GM04504 (cell line): ENCODE measurements at places on chromosomes 11 and 22.

- peak; percentile 58 for DNase-seq
These were observed 63.9 kb downstream of the TP53I11 start for GRCh38 chr11:44886790-44887140.

DNA sequence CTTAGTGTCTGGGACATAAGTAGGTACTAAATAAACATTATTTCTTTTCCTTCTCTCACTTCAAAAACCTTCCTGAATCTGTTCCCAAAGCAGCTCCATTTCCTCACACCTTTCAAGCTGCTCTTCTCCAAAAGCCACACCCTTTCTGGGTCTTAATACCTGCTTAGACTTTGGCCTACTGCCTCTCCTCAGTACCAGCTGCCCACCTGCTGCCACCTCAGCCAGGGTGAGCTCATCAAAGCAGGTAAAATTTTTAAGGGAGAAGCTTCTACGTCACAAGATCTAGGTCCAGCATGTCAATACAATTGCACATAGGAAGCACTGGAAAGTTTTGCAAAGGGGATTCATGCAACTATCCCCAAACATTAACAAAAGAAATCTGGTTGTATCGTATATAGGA is 108.4 kb downstream of the RPL27A start:
- DNase-seq = no peak

DNA sequence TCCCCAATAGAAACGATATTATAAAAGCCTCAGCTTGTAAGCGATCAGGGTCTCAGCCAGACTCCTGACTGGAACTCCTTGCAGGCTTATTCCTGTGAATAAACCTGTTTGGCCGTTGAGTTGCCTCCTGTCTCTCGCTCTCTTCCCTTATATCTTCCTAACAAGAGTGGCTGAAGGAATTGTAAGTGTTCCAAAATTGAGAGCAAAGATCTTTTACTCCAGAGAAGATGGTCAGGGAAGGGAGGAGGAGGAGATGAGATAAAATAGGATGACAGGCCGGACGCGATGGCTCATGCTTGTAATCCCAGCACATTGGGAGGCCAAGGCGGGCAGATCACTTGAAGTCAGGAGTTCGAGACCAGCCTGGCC is 1.2 kb upstream of the SLC37A4 start:
- no peak for DNase-seq

GRCh38 chr11:102729849-102730815 is 5.4 kb upstream of the MMP8 start:
- DNase-seq = no peak

- DNase-seq = no peak
These were observed 54.1 kb downstream of the CELSR1 start for GRCh38 chr22:46483353-46483752.

DNA sequence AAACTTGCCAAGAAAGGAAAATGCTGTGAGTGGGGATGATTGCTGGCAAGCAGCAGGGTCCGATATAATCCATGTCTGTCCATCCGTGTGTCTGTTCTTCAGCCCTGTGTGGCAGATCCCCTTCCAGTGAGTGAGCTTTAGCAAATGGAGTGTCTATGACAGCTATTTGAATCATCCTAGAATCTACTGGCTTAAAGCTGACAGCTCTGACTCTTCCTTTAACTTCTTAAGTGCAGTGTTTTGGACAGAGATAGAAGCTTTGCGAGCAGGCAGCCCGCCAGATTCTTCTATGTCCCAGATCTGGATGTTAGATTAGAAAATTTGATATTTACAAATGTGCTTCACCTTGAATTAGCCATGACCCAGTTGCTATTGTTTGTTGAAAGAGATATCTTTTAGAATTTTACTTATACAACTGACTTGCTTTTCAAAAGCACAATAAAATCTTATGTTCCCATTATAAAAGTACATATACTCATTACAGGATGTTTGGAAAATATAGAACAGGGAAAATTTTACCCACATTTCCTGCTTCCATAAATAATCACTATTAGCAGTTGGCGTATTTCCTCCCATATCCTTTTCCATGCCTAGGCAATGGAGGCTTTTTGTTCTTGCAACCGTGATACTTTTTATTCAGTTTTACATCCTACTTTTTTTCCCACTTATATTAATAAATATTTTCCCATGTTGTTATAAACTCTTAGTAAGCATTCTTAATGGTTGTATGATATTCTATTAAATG is 124.5 kb downstream of the COMMD9 start:
- DNase-seq = no peak

GRCh38 chr22:39254789-39255298 is 10.1 kb upstream of the PDGFB start:
- DNase-seq = no peak

DNA sequence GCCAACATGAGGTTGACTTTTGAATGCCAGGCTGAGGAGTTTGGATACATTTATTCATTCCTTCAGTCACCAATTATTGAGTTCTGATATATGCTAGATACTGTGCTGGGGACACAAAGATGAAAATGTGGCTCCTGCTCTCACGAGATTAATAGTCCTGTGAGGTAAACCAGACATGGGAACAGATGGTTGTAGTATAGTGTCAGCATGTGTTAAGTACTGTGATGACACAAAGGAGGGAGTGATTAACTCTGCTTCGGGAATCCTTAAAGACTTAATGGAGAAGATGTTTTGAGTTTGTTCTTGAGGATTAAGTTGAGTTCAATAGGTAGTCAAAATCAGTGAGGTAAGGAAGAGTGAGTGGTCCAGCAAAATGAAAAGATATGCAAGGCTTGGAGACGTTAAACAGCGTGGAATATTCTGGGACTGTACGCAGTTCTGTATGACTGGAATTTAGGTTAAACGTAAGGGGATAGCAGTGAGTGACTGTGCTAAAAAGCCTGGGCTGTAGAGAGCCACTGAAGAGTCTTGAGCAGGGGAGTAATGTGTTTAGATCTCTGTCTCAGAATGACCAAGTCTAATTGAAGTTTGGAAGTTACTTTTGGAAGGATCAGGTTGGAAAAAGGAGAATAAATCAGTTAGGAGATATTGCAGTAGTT is 11.8 kb downstream of the RNF121 start:
- no peak for DNase-seq

DNA sequence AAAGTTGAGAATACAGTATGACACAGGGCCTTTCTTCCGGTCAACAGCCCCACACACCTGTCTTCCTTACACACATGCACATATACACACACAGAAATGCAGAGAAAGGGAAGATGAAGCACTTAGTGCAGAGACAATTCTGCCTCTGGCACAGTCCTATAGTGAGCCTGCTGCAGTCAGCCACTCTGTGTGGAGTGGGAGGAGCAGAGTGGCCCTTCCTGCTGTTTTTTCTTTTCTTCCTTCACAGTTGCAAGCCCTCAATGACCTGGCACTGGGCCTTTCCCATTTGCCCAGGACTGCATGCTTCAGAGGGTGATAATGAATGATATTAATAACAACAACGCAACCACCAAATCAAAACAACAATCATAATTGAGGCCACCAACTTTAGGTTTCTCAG is 527.0 kb upstream of the B3GAT1 start:
- DNase-seq = no peak

DNA sequence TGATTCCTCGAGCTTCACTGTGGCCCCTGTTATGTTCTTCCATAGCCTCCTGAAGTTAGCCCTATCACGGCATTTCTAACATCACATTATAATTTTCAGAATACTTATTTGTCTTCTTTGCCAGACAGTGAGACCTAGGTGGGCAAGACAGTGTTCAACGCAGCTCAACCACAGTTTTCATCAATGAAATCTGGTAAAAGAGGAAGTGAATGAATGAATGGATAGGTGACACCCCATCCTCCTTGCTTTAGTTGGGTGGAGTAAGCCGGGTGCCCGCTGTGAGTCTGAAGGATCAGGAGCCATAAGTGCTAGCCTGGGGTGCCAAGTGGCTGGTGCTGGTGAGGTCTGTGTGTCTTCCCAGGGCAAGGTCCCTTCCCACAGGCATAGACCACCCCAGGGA is 60.2 kb upstream of the MTNR1B start:
- no peak for DNase-seq

DNA sequence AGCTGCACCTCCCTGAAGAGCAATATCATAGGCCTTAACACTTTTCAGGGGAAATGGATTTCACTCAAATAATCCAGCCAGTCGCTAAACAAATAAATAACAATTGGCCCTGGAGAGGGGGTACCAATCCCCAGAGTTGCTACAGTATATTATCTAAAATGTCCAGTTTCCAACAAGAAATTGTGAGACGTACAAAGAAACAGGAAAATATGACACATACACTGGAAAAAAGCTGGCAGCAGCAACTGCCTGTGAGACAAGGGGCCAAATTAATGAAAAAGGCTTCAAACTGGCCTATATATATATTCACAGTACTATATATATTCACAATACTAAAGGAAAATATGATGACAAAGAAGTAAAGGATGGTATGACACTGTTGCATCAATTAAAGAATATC is 4.0 kb downstream of the NF2 start:
- no peak for DNase-seq

GRCh38 chr11:18615628-18616392 is 16.2 kb downstream of the MISFA start:
- DNase-seq = no peak

- no peak for DNase-seq
These were observed 6.9 kb upstream of the TOM1 start for GRCh38 chr22:35292786-35293185.

GRCh38 chr11:56700914-56701485 is 2.1 kb downstream of the OR9G1 start:
- no peak for DNase-seq

DNA sequence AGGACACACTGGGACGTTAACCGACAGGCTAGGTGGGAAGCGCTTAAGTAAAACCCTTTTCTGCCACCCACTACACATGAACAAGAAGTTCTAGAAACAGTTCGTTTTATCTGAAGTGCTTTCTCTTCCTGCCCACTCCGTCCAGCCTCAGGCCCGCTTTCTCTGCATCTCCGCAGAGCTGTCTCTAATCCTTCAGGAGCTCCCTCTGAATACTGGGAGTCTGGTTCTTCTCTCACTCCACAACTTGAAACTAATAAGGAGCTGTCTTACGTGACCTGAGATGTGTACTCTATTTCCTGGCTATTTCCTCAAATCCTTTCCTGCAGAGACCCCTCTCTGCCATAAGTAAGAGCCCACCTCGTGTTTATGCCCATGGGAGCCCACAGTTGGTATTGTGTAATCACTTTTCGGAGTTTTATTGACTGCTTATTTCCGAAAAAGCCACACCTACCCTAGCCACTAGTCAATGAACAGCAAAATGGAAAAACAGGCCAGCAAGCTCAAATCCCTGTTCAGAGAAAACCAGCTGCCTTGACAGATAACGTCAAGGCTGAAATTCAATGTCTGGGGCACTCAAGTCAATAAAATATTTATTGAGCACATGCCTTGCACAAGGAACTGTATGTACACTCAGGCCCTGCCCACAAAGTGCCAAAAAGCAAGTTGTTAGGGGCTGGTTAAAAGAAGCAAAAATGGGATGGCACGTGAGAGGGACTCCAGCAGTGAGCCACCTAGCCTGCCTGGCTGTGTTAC is 4.9 kb downstream of the PC start:
- DNase-seq = no peak

DNA sequence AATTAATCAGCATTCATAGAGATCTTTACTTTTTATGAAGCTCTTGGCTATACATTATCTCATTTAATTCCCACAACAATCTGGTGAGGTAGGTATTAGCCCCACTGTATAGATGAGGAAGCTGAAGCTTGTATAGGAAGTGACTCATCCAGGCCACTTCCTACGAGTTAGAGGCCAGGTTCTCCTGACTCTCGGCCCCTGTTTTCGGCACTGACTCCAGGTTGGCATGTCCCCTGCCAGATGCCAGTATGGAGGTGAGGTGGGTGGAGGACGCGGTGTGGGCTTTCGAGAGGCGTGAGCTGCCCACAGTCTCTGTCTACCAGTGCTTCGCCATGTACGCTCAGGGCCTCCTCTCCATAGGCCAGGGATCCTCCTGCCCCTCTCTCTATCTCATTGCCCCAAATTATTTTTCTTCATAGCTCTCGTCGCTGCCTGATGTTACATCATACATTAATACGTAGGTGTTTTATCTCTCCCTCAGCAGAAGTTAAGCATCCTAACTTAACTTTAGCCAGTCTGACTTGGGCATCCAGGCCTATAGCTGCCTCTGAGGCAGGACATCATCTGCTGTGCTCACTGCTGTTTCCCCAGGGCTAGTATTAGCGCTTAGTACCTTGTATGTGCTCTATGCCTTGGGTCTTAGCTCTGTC is 9.0 kb downstream of the DGAT2 start:
- no peak for DNase-seq

DNA sequence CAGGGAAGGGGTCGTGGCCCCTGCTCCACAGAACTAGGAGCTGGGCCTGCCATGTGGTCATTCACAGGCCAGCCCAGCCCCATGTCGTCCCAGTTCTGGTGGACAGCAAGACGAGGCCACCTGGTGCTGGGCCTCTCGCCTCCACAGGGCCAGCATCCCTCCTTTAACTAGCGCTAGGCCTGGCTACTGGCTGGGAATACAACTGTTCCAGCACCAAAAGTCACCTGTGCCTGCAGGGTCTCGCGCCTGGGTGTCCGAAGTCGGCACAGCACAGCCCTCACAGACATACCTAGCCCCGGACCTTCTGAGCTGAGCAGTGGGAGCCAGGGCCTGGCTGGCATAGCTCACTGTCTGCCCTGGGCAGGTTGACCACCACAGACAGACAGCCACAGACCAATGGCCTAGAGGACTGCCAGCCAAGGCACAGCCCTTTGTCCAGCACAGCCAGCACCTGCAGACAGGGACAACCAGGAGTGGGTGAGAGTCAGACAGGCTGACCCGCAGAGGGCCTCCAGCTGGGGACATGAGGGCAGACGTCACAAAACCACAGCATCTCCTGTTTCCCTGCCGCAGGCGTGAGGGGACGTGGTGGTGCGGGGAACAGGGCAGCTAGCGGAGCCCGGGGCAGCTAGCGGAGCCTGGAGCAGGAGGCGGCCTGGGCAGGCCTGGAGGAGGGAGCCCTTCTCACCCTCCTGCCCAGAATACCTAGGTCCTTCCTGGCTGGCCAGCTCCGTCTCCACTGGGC is 27.2 kb upstream of the TH start:
- no peak for DNase-seq

- no peak for DNase-seq
These were observed 11.1 kb upstream of the TAB1 start for GRCh38 chr22:39388261-39389011.

GRCh38 chr22:40368836-40369235 is 1.6 kb upstream of the SGSM3 start:
- no peak for DNase-seq

- DNase-seq = no peak
These were observed 5.9 kb upstream of the CSF2RB start for GRCh38 chr22:36907253-36908195.

GRCh38 chr11:97743205-97743742 is 1277.5 kb upstream of the CNTN5 start:
- DNase-seq = no peak
